Hepatocyte (in vitro differentiated cells): ENCODE measurements at places on chromosomes 4 and X.
A peak's percentile ranks its signal among the peaks of the same experiment; 100 is the strongest.

DNA sequence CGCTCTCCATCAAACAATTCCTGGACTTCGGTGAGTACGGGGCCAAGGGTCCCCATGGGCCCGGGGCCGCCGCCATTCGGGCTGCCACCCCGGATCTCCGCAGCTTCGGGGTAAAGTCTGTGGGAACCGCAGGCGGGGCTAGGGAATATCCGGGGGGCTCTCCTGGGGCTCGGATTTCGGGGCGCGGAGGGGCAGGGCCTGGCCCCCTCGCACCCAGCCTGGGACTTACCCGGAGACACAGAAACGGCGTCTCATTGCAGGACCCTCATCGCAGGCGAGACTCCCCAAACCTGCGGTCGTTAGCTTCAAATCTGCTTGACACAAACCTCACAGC is 413 bp downstream of the PDK3 start:
- no peak for DNase-seq
- H3K36me3 ChIP-seq = no peaks in the 10 kb centered on the region
- peak overlapping the region; percentile 80 for H3K4me3 ChIP-seq
- H3K4me1 ChIP-seq = peaks cover 4% of the 10 kb centered on the region
- no peaks in the 10 kb centered on the region for H3K27me3 ChIP-seq
- peak overlapping the region; percentile 72 for H3K27ac ChIP-seq

GRCh38 chr4:8076023-8076422 is 82.6 kb downstream of the ABLIM2 start:
- no peak for DNase-seq
- peaks cover 5% of the 10 kb centered on the region for H3K4me1 ChIP-seq
- H3K36me3 ChIP-seq = no peaks in the 10 kb centered on the region
- no peaks in the 10 kb centered on the region for H3K27me3 ChIP-seq
- H3K4me3 ChIP-seq = no peak overlapping the region

- H3K27me3 ChIP-seq = no peaks in the 10 kb centered on the region
- H3K4me3 ChIP-seq = no peak overlapping the region
- no peak overlapping the region for H3K27ac ChIP-seq
- H3K4me1 ChIP-seq = peaks cover 13% of the 10 kb centered on the region
These were observed 5.8 kb downstream of the GATA1 start for GRCh38 chrX:48792219-48792618.

DNA sequence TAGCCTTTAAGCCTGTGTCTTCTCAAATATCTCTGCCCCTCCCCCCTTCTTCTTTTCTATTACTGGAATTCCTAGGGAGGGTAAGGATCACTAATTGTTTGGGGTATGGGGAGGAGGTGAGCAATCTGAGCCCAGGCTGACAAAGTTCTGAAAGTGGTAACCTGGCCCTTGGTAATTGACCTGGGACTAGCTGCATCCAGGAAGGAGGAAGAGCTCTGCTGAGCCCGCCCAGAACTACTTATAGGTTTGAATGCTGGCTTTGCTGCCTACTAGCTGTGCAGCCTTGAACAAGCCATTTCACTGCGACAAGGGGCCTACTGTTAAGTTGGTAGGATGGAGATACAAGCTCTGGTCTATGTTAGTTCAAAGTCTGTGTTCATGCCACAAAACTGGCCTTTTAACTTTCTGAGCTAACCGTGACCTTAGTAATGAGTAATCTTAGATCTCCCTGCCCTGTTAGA is 37.8 kb downstream of the DGKK start:
- DNase-seq = peak; percentile 17
- no peak overlapping the region for H3K27ac ChIP-seq
- no peaks in the 10 kb centered on the region for H3K4me1 ChIP-seq
- no peaks in the 10 kb centered on the region for H3K27me3 ChIP-seq
- no peak overlapping the region for H3K4me3 ChIP-seq
- no peaks in the 10 kb centered on the region for H3K36me3 ChIP-seq

DNA sequence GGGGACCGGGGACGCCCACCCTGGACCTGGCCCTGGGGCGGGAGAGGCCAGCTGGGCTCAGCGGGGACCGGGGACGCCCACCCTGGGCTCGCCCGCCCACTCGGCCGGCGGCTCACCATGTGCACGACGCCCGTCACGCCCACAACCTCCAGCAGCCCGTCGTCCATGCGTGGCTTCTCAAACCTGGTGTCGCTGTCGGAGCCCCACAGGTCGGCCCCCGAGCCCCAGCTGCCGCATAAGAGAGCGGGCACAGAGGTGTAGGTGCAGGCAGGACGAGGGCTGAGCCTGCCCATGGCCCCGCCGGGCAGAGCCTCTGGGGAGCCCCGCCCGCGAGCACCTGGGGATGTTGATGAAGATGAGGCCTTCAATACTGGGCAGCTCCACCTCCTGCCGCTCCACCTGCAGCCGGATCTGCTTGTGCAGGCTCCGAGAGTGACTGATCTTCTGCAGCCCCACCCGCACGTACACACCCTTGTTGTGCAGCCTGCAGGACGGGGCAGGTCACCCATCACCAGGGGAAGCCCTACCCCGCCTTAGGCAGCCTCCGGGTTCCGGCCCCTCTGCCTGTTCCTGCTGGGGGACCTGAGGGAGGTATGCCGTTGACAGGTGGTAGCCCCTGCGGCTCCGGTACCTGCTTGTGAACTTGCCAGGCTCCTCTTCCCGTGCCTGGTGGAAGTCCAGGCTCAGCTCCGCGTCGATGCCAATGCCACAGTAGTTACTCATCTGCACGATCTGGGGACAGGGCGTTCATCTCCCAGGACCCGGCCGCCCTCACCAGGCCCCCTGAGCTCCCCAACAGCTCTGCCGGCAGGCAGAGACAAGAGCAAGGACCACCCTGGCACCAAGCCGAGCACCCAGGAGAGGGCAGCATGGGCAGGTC is 11.8 kb downstream of the DGKQ start:
- H3K27me3 ChIP-seq = no peaks in the 10 kb centered on the region
- H3K27ac ChIP-seq = no peak overlapping the region
- no peak for DNase-seq
- no peaks in the 10 kb centered on the region for H3K36me3 ChIP-seq

- H3K36me3 ChIP-seq = no peaks in the 10 kb centered on the region
- H3K27ac ChIP-seq = peak overlapping the region; percentile 77
- H3K4me1 ChIP-seq = peaks cover 2% of the 10 kb centered on the region
- DNase-seq = peak; percentile 24
- H3K4me3 ChIP-seq = no peak overlapping the region
These were observed 164.7 kb downstream of the CHIC2 start for GRCh38 chr4:53899586-53900270.

DNA sequence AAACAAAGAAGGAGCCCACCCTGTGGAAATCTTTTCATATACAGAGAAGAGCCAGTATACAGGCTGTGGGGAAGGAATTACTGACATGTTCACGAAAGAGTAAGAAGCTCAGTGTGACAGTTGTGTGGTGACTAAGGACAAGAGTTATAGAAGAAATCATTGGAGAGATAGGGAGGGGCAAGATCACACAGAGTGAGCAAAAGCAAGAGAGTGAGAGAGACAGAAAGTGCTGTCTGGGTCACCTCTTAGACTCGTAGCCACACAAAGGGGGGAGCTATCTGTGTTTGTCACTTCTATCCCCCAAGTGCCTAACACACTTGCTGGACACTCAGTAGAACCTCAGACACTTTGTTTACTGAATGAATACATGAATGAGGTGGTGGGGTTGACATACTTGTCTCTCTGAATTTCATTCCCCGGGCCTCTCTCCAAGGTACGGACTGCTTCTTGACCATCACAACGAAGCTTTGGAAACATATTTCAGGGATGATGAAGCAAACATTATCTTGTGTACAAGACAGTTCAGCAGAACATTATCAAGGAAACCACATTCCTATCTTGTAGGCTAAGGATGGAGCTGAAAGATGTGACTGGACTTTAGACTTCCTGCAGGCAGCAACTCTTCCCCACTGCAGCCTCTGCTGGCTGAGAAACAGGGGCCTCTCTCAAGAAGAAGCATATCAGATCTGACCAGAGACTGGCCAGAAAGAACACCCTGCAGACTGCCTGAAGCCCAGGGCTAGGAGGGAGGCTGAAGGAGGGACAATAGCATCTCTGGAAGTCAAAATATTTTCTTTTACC is 168.2 kb downstream of the AMELX start:
- no peak overlapping the region for H3K4me3 ChIP-seq
- H3K4me1 ChIP-seq = peaks cover 12% of the 10 kb centered on the region
- DNase-seq = peak; percentile 42
- no peaks in the 10 kb centered on the region for H3K27me3 ChIP-seq
- H3K27ac ChIP-seq = peak overlapping the region; percentile 88
